NCI-H2081 treated with DMSO at 0.1 percent for 48 hours (cell line): ENCODE measurements at places on chromosomes 1 and 21.

DNA sequence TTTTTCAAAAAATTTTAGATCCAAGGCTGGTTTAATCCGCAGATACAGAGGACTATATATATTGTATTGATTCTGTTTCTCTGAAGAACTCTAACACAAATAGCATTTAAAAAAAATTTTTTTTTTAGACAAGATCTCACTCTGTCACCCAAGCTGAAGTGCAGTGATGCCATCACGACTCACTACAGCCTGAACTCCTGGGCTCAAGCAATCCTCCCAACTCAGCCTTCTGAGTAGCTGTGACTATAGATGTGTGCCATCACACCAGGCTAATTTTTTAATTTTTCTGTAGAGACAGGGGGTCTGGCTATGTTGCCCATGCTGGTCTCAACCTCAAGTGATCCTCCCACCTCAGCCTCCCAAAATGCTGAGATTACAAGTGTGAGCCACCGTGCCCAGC, 3.0 kb downstream of the ANKRD45 start:
- no peak for DNase-seq

DNA sequence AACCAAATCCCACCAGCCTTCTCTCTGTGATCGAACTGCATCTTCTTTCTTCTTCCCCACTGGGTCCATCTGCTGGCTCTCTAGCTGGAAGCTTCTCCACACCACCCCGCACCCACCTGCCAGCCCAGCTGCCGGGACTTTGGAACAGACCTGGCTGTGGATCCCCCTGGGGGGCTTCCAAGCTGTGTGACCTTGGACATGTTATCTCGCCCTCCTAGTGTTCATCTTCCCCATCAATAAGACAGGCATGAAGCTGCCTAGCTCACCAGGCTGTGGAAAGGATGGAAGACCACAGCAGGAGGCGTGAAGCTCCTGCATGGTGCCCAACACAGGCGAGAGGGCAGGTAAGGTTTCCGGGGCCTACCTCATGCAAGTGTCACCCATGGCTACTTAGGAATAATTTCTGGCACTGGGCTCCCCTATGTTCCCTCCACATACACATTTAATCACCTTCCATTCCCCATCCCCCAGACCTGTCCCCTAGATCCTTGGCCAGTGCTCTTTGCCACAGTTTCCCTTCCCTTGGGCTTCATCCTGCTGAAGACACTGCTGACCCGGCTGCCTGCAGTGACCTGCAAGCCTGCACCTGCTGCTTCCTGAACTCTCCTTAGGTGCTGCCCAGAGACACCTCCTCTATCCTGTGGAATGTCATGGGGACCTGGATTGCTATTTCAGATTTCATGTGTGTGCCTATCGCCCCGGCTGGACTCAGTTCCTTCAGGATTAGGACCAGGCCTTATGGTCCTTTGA, 13.2 kb upstream of the C2CD2 start:
- no peak for DNase-seq

DNA sequence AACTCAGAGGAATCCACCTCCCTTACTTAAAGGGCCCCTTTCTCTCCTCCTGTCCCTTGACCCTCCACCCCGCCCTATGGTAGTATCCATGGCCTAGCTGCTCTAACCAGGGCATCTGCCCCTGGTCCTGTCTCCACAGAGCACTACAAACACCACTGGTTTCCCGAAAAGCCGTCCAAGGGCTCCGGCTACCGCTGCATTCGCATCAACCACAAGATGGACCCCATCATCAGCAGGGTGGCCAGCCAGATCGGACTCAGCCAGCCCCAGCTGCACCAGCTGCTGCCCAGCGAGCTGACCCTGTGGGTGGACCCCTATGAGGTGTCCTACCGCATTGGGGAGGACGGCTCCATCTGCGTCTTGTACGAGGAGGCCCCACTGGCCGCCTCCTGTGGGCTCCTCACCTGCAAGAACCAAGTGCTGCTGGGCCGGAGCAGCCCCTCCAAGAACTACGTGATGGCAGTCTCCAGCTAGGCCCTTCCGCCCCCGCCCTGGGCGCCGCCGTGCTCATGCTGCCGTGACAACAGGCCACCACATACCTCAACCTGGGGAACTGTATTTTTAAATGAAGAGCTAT, 1.7 kb downstream of the BTG2 start:
- DNase-seq = no peak

- DNase-seq = no peak
Observed at GRCh38 chr1:116288201-116288598, 84.8 kb upstream of the ATP1A1 start.

DNA sequence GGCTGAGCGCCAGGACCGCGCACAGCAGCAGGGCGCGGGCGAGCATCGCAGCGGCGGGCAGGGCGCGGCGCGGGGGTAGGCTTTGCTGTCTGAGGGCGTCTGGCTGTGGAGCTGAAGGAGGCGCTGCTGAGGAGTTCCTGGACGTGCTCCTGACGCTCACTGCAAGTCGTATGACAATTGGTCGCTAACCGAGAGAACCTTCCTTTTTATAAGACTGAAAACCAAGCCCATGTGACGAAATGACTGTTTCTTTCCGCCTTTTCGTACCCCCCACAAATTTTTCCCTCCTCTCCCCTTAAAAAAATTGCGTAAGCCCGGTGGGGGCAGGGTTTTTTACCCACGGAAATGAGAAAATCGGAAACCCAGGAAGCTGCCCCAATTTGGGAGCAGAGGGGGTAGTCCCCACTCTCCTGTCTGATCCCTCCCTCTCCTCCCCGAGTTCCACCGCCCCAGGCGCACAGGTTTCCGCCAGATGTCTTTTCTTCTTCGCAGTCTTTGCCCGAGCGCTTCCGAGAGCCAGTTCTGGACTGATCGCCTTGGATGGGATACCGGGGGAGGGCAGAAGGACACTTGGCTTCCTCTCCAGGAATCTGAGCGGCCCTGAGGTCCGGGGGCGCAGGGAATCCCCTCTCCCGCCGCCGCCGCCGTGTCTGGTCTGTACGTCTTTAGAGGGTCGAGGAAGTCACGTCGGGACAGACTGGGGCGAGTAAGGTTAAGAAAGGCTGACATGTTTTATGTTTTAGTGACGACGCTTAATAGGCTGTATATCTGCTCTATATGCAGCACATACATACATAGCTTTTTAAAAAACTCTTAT, at the start of gene PTGS2:
Gene PTGS2, minus strand, starts transcription at position 179 of the 817 bp plus-strand sequence. Its CDS starts 133 bp downstream, at position 46.
- DNase-seq = peak; percentile 60

GRCh38 chr1:28519946-28520725, 14.3 kb downstream of the RCC1 start:
- no peak for DNase-seq

DNA sequence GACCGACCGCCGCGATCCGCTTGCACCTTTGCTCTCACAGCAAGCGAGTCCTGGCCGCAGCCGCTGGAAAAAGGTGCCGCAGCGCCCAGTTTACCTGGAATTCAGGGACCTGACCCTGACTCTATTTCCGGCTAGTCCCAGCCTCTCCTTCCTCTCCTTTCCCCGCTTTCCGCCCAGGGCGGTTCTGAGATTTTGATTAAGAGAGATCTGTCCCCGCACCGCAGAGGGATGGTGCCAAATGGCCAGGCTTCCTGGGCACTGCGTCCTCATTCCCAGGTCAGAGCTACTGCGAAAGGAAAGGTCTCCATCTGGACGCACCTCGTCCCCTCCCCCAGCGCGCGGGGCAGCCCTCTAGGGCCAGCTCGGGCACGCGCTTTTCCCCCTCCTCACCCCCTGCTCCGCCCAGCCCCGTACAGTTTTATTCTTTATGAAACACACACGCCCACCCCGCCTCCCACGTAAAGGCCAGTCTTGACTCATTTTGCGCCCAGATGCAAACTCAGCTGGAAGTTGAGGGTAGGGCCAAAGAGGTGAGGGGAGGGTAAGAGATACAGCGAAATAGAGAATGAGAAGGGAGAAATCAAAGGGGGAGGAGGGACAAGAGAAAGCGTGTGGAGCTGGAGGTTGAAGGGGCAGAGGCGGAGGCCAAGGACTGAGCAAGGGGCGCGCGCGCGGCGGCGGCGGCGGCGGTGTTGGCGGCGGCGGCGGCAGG, 411.8 kb upstream of the ESRRG start:
- DNase-seq = no peak

DNA sequence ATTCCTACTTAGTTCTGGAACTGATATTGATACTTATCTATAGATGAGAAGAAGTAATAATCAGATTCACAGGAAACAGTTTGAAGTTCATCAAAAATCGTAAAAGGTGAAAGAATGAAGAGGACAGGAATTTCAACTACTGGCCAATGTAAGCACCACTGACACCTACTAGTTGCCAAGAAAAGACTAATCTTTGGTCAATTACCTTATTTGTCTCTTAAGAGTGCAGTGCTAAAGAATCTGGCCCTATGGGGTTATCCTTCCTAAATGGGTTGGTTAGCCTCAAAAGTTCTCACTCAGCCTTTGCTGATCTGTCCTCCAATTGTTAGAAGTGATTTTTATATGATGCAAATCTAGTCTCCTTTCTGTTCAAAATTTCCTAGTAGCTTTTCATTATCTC, 29.5 kb downstream of the ADSS2 start:
- DNase-seq = no peak

DNA sequence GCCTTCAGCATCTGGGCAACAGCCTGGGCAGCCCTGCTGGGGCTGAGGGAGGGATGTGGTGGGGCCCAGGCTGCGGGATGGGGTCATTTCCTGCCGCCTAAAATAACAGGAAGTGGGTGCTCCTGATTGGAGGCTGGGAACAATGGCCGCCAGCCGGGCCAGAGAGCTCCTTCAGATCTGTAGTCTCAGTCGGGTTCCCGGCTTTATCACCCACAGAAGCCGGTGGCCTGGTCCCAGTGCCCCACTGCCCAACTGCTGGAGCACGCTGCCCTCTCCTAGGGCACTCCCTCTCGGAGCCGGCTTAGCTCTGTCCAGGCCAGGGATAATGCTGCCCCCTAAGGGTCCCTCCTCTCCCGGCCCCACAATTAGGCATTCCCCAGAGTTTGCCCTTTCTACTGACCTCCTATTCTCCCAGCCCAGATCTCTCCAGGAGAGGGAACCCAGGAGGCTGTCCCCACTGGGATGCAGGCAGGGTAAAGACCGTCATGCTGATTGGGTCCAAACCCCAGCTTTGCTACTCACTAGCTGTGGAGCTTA, 5.1 kb downstream of the MAP7D1 start:
- no peak for DNase-seq

GRCh38 chr1:33762109-33762830, 101.6 kb upstream of the HMGB4 start:
- no peak for DNase-seq

- DNase-seq = no peak
Observed at GRCh38 chr1:41325801-41326200, 35.4 kb upstream of the FOXO6 start.

DNA sequence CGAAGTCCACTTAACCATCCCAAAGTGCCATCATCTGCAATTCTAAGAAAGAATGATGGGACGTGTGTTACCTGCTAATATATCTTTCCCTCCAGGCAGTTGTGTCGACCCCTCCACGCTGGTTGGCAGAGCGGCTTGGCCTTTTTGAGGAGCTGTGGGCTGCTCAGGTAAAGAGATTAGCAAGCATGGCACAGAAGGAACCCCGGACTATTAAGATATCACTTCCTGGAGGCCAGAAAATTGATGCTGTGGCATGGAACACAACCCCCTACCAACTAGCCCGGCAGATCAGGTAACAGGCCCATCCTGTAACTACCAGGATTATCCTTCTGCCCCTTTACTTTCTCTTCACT, 520 bp downstream of the TARS2 start:
- DNase-seq = no peak

DNA sequence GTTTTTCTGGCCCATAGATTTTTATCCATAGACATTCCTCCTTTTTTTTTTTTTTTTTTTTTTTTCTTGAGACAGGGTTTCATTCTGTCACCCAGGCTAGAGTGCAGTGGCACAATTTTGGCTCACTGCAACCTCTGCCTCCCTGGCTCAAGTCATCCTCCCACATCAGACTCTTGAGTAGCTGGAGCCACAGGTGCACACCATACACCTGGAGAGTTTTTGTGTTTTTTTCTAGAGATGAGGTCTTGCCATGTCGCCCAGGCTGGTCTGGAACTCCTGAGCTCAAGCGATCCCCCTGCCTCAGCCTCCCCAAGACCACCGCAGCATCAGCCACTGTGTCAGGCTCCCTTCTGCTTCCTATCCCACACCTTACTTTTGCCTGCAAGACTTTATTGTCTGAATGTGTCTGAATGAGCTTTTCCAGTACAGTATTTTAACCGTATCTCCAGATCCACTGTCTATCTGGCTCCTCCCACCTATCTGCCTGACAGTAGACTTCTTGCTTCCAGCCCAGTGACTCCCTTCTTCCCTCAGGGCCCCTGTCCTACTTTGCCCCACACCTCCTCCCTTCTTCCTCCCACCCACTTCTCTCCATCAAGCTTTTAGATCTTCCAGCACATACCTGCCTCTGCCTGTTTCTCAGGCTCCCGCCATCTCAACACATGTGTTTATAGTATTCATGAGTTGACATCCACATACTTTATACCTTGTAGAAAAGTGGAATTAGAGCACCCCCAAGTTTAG, 6.1 kb downstream of the C1orf21 start:
- DNase-seq = no peak

DNA sequence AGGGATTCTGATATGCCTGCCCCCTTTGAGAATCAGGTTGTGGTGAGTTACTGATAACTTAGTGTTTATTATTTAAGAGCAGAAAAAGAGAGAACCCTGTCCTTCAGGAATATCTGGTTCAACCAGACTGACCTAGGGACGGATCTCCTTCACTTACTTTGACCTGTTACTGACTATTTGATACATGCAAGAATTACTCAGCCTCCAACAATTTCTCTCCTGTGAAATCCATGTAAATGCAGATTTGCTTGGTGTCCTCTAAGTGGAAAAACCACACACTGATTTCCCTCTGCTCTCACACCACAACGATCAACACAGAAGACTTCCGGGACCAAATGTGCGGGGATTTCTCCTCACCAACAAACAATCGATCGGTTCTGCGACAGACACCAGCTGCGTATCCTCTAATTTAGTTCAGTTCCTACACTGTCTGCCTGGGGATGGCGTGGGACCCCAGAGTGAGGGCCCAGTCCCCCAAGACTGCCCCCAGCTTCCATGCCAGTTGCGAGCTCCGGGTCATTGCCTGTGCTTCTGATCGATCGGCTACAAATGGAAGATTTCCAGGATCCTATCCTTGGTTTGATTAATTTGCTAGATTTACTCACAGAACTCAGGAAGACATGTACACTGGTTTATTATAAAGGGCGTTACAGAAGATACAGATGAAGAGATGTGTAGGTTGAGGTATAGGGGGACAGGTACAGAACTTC, 51.7 kb downstream of the BACE2 start:
- DNase-seq = no peak

- DNase-seq = no peak
Observed at GRCh38 chr1:172472495-172472894, 28.6 kb upstream of the PIGC start.

DNA sequence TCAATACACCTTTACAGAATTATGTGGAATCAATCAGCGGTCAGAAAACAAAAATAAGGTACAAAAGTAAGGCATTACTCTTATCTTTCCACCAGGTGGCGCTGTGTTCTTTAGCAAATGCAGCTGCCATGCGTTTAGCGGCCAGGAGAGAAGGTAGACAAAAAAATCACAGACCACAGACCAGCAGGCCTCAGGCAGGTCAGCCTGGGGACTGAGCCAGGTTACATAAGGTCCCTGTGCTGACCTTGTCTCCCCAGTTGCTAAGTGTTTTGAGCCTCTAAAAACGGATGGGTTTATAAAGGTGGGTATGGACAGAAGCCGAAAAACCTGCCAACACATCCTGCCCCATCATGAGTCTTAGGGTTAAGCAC, 2.8 kb downstream of the RGS16 start:
- DNase-seq = peak; percentile 54

GRCh38 chr1:100400404-100400803, 48.1 kb downstream of the CDC14A start:
- DNase-seq = no peak
